Activated T-cell treated with anti-CD3 and anti-CD28 coated beads, Interleukin-2, amount 50 U/mL, for 1 hour (primary cell): ENCODE measurements at places on chromosomes 2 and 18.

DNA sequence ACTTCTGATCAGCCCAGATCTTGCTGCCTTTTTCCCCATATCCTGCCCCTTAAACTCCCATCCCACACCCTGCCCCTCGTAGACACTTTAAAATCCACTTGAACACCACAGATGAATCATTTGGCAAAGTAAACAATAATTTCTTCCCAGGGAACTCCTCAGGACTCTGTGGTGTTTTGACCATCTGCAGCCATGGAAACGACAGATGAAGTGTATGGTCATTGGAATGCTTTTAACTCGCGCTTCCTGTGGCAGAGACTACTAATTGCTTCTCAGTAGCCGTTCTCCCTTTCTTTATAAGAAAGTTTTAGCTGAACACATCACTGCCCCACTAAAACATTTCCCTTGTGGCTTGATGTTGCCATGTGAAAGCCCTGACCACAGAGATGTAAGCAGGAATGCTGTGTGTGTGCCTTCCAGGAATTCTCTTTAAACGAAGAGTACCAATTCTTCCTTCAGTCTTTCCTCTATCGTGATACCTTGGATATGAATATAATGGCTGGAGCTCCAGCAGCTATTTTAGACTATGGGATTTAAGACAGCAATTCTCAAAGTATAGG is 92.7 kb upstream of the PARD3B start:
- no peak for DNase-seq

GRCh38 chr18:79485788-79486355 is 90.1 kb downstream of the NFATC1 start:
- DNase-seq = no peak

DNA sequence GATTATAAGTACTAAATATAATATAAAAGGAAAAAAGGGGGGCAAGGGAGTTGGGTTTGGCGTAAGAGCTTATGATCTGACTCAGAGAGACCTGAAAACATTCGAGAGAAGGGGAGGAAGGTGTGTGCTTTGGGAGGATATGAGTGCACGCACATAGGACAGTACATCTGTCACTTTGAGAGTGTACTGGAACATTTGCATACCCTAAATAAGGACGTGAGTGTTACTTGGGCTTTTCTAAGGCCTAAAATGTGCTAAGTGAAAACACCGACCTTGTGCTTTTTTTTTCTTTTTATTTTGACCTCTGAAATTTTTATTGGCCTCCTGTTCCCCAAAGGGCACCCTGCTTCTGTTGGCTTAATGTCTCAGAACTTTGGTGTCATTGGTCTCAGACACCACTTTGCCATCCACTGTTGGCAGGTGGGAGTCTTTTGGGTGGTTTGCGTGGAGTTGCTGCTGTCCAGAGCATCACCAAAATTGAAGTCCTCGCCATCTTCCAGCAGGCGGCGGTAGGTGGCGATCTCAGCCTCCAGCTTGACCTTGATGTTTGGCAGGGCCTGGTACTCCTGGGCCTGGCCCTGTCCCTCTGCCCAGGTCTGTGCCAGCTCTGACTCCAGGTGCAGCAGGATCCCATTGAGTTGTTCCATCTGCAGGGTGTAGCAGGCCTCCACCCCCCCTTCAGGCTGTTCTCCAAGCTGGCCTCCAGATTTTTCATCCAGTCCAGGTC is 57.7 kb downstream of the CD28 start:
- DNase-seq = no peak

- peak; percentile 16 for DNase-seq
These were observed at the start of gene ZSWIM2 for GRCh38 chr2:186848873-186849578. TSS of gene ZSWIM2 (minus strand) at chr2:186849170. CDS start at chr2:186849130, 40 bp downstream.

DNA sequence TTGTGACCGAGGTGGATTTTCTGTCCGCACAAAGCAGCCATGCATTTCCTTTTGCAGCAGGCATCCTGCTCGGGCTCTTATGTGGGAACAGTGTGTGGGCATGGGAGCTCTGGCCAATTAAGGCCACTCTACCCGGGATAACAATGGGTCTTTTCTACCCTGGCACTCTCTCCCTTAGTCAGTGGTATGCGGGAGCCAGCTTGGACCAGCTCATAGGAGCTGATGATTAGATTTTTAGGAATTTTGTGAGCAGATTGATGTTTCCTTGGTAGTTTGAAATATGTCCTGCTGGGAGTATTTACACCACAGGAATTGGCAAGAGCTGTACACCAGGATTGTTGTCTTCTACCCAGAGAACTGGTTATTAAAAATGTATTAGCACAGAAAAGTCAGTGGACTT is 89.3 kb downstream of the SPP2 start:
- no peak for DNase-seq

DNA sequence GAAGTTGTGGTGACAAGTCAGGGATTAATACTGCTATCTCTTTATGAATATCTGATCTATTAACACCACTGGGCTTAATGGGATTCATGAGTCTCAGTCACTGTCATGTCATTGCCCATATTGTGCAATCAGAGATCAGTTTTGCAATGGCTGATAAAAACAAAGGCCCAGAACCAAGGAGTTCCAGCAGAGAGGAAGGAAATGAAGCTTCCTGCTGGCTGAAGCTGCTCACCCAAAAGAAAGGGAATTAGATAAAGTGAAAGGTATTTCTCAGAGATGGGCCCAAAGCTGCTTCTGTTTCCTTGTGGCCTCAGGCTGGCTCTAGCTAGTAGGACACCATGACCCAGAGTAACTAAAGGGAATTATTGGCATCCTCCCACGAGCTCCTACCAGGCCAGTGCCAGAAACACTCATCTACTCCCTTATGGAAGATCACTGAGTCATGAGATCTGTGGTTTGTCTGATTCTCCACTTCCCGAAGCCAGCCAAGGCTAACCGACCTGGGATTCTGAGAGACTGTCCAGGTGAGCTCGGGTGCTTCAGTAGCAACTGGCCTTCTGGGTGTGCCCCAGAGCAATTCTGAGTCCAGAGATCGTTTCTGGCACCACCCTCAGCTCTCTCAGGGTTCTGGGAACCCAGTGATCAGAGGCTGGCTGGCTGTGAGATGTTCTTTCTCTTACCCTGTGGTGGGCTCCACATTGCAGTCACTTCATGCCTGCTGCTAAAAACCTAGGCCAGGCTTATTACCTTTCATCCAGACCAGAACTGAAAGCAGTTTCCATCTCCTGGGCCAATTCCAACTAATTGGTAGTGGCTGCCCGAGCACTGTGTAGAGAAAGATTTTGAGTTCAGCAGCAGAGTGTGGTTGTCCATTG is 129.5 kb upstream of the PELI1 start:
- DNase-seq = no peak

- DNase-seq = no peak
These were observed 5.2 kb upstream of the RUFY4 start for GRCh38 chr2:218063896-218064295.

DNA sequence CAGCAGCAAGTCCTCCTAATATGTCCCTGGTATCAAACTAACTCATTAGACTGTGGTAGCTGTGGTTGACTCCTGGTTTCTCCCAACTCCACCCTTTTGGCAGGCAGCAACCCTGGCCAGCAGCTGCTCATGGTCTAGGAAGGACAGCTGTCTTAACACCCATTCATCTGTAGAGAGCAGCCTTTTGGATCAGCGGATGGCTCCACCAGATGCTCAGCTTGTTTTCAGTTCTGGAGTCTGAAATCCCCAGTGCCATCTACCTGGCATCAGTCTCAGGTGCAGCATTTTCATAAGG is 100.5 kb downstream of the SPOPL start:
- no peak for DNase-seq
